ENCODE measurements at places on chromosomes 1 and 21.
A peak's percentile ranks its signal among the peaks of the same experiment; 100 is the strongest.

- DNase-seq = no peak
These were observed 182.5 kb upstream of the SGIP1 start for GRCh38 chr1:66351478-66351877.

- DNase-seq = no peak
These were observed 82.5 kb downstream of the DESI2 start for GRCh38 chr1:244735404-244735803.

GRCh38 chr1:235935235-235936225, 68.8 kb upstream of the LYST start:
- no peak for DNase-seq

- no peak for DNase-seq
These were observed 267.7 kb downstream of the PRDM2 start for GRCh38 chr1:13967707-13968106.

DNA sequence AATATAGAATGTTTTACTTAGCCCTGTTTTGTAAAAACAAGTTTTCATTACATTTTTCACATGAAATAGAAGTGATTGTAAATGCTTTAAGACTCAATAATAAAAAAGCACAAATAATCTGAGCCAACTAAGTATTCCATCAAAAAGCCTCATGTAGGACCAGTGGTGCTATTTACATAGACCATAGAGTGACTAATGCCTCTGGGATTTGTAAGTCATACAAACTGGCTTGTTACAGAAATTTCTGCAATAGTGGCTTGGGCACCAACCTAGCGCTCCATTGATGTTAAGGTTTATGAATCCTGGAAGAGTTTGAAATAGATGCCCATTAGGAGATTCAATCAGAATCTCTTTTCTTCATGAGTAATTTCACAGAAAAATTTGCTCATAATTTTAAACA, 31.9 kb downstream of the ZMYM1 start:
- no peak for DNase-seq

DNA sequence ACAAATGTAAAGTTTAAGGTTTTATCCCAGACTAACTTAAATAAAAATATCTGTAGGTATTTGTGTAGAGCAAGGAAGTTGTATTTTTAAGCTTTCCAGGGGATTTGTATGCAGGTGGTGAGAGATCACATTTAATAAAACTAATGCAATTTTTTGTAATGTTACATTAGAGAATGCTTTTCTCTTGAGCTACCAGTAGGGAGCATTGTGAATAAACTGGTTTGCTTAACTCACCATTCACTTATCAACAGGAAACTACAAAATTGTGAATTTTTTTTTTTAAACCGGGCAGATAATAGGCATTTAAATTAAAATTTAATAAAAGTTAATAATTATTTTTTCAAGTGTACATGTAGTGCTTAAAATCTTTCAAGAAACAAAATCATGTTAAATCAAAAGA, 78.6 kb downstream of the IVNS1ABP start:
- no peak for DNase-seq

- no peak for DNase-seq
These were observed 790 bp upstream of the TSNAX start for GRCh38 chr1:231527586-231528171.

DNA sequence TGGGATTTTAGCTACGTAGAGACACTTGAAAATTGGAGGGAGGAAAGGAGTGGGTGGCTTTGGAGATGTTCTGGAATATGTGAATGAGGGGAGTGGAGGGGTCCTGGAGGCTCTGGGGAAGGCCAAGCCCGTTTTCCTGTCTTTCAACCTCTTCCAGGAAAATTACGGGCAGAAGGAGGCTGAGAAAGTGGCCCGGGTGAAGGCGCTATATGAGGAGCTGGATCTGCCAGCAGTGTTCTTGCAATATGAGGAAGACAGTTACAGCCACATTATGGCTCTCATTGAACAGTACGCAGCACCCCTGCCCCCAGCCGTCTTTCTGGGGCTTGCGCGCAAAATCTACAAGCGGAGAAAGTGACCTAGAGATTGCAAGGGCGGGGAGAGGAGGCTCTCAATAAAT, 442 bp upstream of the RUSC1 start:
- no peak for DNase-seq

- no peak for DNase-seq
These were observed 40.9 kb downstream of the CLIC4 start for GRCh38 chr1:24786191-24786590.

GRCh38 chr1:44406737-44407429, 1.8 kb downstream of the RNF220 start:
- DNase-seq = no peak

DNA sequence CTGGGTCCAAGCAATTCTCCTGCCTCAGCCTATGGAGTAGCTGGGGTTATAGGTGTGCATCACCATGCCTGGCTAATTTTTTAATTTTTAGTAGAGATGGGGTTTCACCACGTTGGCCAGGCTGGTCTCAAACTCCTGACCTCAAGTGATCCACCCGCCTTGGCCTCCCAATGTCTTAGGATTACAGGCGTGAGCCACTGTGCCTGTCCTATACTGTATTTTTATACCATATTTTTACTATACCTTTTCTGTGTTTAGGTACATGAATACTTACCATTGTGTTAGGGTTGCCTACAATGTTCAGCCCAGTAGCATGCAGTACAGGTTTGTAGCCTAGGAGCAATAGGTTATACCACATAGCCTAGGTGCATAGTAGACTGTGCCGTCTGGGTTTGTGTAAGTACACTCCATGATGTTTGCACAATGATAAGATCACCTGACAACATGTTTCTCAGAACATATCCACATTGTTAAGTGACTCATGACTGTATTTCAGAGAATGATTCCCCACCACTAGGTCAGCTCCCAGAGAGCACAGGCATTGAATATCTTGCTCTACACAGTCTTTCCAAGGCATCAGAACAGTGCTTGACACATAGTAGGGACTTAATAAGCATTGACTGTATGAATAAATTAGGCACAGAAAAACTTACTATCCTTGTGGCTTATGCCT, 6.0 kb upstream of the CITED4 start:
- DNase-seq = no peak

DNA sequence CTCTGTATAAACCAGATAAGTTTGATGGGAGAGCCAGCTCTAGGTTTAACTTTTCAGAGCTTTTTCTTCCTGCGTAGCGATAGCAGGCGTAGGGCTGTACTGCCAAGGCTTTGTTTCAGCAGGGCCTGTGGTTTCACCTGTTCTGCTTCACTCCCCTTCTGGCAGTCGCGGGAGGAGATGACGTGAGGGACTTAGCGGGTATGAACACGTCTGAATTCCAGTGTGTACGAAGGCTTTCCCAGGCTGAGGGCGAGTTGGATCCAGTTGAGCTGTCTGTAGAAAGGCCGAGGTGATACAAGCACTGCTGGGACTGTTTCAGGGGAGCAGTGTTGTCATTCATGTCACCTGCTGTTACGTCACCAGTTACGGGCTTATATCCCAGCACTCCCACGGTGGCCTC, 21.2 kb downstream of the PEX14 start:
- DNase-seq = no peak

DNA sequence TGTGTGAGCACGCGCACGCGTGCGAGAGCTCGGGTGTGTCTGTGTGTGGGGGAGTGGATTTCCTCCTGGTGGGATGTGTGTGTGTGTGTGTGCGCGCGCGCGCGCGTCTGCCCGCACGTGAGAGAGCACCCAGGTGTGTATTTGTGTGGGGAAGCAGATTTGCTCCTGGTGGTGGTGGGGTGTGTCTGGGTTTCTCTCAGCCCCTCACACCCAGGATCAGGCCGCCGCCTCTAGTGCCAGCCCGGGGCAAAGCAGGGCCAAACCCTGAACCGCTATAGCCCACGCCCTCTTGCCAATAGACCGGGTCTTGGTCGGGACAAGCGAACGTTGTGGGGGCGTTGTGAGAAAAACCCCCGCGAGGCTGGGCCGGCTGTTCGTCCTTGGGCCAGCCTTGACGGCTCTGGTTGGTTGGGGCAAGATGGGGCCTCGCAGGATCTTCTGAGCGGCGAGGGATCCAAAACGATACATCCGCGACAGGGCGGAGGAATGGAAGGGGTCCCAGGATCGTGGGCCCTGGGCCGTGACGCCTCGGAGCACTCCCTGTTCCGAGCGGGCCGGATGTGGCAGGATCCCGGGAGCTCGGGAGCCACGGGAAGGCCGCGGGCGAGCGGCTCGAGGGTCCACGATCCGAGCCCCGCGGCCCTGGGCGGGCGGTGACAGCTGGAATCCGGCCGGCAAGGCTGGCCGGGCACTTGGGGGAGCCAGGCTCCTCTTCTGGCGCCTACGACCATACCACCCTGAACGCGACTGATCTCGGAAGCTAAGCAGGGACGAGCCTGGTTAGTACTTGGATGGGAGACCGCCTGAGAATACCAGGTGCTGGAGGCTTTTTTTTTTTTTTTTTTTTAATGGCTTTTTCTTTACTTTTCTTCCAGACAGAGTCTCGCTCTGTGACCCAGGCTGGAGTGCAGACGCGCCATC, 68.2 kb downstream of the RNF187 start:
- DNase-seq = no peak

- DNase-seq = no peak
These were observed 142.9 kb upstream of the COL6A1 start for GRCh38 chr21:45838634-45839033.

- no peak for DNase-seq
These were observed 59.3 kb downstream of the EYA3 start for GRCh38 chr1:28028873-28029654.

GRCh38 chr1:202568826-202569225, 141.4 kb downstream of the SYT2 start:
- DNase-seq = no peak

DNA sequence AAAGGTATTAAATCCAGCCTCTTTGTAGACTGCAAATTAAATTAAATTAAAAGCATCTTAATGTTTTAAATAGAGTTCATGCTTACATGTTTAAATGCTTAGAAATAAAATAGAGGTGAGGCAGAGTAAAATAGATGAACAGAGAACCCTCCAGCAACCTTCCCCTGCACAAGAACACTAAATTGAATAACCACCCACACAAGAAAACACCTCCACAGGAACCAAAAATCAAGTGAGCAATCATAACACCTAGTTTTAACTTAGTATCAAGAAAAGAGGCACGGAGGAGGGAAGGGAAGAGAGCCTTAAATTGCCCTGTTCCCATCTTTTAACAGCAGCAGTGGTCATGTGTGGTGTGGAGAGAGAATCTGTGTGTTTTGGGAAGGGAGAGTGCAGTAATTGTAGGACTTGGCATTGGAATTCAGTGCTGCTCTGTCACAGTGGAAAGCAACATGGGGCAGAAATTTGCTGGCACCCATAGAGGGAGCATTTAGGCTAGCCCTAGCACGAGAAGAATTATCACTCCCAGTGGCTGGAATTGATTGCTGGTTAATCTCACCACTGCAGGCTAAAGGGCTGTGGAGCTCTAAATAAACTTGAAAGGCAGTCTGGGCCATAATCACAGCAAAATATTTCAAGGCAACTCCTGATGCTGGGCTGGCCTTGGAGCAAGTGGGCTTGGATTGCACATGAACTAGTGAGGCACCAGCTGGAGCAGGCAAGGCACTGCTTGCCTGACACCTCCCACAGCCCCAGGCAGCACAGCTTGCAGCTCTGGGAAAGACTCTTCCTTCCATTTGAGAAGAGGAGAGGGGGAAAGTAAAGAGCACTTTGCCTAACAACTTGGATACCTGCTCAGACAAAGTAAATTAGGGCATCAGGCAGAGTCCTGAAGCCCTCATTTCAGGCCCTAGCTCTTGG, 1478.8 kb downstream of the NCAM2 start:
- peak; percentile 77 for DNase-seq

DNA sequence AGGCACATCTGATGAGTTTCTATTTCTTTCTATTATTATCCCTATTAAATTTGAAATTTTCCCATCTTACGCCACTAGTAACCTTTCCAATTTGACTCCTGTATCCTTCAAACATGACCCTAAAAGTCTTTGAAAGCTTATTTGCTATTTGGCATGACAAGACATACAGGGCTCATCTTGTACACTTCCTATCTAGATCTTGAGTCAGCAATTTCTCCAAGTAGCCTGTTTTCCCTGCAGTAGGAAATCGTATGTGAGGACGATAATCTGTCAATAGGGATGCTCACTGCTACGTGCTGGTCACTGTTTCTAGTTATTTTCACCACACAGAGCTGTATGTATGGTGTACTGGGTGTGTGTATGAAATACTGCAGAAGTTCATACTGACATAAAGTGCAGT, 142.7 kb downstream of the CDC42BPA start:
- DNase-seq = no peak

DNA sequence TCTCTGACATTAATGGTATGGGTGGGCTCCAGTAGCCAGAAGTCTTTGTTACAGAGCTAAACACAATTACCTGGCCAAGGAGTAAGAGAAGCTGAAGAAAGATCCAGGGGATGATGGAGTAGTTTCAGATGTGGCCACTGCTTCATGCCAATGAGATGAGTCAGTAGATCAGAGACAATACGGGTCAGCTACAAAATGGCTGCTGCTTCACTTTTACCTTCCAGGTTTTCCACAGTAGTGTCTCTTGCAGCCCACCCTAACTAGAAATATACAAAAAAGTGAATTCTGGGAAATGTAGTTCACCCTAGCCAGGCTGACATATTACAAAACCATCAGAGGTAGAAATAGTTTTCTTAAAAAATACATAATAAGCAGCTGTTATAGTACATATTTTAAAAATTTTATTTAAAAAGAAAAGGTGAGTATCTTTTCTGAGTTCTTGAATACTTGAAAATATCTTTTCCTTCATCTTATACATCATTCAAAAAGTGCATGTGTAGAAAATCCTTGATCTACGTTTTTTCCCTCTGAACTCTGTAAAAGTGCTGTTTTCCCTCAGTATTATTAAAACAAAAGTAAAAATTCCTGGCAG, 36.1 kb downstream of the LRIF1 start:
- no peak for DNase-seq

GRCh38 chr21:23607782-23608431, 1999.4 kb downstream of the MRPL39 start:
- no peak for DNase-seq

- no peak for DNase-seq
These were observed 247.3 kb downstream of the SDCCAG8 start for GRCh38 chr1:243503155-243503554.

DNA sequence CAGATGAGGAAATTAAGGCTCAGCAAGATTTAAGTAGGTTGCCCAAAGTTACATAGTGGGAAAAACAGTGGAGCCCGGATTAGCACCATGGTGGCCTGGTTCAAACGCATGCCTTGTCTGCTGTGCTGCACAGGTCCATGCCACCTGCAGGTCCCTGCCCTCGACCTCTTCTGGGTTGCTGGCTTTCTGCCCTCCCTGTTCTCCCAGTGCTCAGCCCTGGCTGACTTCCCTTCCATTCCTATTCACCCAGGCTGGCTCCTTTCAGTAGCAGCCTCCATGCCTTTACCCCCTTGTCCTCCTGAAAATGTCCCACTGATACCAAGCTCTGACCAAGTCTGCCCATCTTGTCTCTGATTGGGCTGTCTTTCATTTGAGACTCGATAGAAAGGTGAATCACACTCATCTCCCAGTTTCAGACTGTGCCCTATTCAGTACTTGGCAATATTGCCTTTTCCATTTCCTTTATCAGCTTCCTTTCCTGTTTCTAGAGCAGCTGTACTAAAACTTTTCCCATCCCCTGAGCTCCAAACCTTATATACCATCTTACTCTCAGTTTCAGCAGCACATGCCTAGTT, 75.8 kb downstream of the ST3GAL3 start:
- no peak for DNase-seq

- no peak for DNase-seq
These were observed 732.3 kb downstream of the NCAM2 start for GRCh38 chr21:21730512-21730911.

- no peak for DNase-seq
These were observed 32.8 kb upstream of the SLC45A1 start for GRCh38 chr1:8285103-8285502.
